T47D (cell line): ENCODE measurements at places on chromosomes 4 and X.

DNA sequence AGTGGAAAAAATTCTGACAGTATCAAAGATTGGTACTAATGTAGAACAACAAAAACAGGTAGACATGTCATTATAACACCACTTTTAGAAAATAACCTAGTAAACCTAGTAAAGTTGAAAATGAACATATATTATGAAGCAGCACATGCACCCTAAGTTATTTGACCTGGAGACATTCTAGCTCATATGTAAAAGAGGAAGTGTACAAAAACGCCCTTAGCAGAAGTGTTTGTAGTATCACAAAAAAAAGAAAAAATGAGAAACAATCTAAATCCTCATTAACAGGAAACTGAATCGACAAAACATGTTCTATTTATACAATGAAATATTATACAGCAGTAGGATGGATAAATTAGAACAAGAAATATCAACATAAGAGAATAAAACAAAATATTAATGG lies 318.9 kb upstream of the PPP1R2C start:
- DNase-seq = no peak

DNA sequence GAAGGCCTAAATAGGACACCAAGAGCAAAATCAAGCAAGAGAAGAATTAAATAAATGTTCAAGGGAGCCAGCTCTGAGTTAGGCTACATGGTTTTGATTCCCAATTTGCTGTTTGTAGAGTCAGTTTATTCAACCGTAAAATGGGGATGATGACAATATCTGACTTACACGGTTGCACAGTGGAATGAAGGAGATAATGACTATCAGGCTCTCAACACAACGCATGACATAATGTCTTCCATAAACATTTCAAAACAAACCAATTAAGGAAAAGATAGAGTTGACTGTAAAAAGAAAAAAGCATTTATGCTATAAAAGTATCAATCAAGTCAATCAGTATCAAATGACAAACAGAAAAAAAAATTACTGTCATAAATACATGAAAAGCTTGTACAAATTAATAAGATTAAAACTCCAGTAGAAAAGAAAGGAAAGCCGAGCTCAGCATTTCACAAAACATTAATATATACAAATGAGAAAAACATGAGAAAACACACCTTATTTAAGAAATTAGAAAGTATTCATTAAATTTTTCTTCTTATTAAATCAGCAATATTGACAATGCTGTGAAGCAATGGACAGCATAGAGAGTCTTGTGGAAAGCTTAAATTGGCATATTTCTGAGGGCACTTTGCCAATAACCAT lies 179.0 kb downstream of the SCFD2 start:
- no peak for DNase-seq

DNA sequence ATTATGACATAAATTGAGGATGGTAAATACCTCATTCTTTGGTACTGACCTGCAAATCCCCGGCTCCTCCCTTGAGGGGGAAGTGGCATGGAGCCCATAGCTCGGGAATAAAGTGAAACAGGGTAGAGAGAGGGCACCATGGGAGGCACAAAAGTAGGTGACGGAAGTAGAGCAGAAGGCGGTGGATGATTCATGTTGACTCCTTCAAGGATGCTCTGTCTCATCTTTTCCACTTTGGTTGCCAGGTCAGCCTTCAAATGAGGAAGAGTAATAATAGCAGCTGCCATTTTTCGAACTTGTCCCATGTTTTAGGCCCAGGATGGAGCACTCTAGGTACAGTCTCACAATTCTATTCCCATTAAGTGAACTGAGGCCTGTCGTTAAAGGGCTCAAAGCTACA lies 41.4 kb upstream of the PHF8 start:
- DNase-seq = no peak

DNA sequence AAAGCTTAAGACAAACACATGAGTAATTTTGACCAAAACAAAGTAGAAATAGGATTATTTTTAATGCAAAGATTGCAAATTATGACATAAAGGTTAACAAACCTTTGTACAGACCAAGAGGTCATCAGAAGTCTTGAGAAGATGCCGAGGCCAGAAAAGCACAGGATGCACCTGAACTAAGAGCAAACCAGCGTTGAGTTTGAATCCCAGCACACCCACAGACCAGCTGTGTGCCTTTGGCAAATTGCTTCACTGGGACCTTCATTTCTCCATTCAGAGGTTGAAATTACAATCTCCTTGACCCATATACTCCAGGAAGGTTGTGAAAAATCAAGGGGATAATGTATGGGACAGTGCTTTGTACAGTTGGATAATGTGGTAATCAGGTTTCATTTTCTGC lies 56.6 kb downstream of the PPM1K start:
- DNase-seq = no peak

- no peak for DNase-seq
These were observed 29.9 kb upstream of the SOWAHD start for GRCh38 chrX:119728487-119728886.

DNA sequence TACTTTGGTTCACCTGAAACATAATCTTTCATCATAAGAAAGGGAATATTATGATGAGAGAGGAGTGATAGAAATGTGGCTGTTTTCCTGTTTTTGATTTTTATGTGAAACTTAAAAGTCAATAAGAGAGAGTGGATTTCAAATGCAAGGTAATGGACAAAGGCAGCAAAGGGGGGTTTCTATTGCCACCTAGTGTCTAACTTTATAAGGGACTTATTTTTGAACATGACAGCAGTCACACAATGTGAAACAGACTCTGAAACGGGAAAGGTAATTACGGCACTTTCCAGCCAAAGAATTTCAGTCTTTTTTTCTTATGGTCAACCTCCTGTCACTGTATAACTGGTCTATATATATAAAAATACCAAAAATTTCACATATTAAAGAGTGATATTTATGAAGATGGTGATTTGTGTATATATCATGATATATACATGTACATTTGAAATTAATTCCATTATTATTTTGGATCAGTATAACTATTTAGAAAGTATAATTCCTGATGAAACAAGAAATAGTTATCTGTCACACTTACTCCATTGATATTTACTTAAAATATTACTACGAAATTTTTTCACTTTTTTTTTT lies 127.1 kb downstream of the FBXO8 start:
- DNase-seq = peak; percentile 11

DNA sequence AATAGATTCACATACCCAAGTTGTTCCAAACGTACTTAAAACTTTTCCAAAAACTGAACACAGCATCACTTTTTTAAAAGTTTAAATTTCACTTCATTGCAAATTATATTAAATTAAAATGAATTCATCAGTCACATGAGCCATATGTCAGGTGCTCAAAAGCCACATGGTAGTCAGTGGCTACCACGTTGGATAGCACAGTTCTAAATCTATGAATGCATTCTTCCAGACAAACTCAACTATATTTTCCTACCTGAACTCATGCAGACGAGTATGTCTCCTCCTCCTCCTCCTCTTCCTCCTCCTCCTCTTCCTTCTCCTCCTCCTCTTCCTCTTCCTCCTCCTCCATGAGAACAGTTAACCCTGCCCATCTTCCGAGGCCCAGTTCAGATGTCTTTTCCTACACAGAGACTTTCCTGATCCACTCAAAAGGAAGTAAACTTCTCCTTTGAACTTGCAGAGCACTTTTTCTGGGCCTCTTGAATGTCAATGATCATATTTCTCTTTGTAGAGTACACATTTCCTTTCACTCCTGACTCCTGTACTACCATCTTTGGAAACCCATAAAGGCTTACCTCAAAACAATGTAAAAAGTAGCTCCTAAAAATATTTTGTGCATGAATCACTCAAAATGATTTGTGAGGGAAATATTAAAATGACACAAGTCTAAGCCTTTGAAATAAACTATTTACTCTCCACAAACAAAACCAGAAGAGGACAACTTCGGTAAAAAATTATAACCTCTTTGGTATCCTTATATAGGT lies 172.6 kb downstream of the AMELX start:
- DNase-seq = no peak

DNA sequence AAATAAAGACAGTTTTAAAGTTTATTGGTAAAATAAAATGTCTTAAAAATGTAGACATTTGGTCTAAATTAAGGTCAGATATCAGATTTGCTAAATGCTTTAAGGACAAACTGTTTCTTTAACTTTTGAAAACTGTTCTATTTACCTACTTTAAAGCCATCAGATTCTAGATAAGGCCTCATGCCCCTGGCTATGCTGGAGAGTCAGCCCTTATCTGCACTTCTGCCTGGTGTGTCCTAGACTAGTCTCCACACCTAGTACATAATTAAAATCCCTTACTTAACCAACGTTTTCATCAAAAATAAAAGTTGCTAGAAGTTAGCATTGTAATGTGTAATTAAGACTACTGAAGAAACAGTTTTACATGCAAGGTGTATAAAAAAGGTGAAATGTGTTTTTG lies 25.6 kb downstream of the HSD17B11 start:
- peak; percentile 7 for DNase-seq

DNA sequence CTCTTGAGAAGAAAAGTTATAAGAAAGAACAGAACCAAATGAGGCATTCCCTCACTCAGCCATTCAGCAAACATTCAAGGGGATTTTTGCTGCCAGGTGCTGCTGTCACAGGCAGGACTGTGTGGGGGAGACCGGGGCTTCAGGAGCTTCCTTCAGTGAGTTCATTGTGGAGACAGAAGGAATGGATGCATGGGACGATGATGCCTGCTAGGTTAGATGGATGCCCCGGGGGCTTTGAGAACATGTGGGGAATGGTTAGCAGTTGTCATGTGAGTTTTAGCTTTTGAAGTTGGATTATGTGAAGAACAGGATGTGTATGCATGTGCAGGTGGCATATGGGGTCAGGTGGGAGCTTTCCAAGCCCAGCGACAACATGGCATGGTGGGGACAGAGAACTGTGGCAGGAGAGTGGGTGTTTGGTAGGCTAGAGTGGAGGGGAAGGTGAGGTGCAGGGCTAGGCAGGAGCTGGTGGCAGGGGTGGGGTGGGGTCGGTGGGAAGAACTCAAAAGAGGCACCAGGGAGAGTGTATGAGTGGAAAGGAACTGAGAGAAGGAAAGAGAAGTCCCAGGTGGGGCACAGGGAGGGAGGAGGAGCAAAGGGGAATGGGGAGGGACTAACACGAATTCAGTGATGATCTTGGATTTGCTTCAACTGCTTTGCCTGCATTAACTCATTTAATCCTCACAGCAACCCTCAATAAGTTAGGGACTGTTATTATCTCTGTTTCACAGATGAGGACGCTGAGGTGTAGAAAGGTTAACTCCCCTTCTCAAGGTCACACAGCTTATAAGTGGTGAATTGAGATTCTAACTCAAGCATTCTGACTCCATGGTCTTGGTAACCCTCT lies 8.4 kb downstream of the DCUN1D4 start:
- no peak for DNase-seq

- no peak for DNase-seq
These were observed 6.2 kb upstream of the STK32B start for GRCh38 chr4:5045097-5045496.

- no peak for DNase-seq
These were observed 30.8 kb upstream of the TBL1X start for GRCh38 chrX:9434051-9434550.

GRCh38 chr4:108498925-108499324 lies 121.5 kb upstream of the RPL34 start:
- no peak for DNase-seq

GRCh38 chrX:38061335-38061734 lies 55.0 kb downstream of the SYTL5 start:
- no peak for DNase-seq

- peak; percentile 2 for DNase-seq
These were observed 46.3 kb downstream of the RASSF6 start for GRCh38 chr4:73573794-73574528.

- DNase-seq = no peak
These were observed 57.1 kb upstream of the GUCY1A1 start for GRCh38 chr4:155609455-155610059.

GRCh38 chr4:156983366-156983765 lies 11.8 kb upstream of the PDGFC start:
- DNase-seq = no peak

GRCh38 chr4:13535708-13536361 lies 8.5 kb downstream of the NKX3-2 start:
- DNase-seq = no peak

DNA sequence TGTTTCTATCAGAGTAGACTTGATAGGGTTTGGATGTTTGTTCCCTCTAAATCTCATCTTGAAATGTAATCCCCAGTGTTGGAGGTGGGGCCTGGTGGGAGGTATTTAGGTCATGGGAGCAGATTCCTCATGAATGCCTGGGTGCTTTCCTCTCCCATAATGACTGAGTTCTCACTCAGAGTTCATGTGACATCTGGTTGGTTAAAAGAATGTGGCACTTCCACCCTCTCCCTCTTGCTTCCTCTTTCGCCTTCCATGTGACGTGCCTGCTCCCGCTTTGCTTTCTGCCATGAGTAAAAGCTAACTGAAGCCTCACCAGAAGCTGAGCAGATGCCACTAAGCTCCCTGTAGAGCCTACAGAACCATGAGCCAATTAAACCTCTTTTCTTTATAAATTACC lies 47.3 kb upstream of the SRPX start:
- no peak for DNase-seq

DNA sequence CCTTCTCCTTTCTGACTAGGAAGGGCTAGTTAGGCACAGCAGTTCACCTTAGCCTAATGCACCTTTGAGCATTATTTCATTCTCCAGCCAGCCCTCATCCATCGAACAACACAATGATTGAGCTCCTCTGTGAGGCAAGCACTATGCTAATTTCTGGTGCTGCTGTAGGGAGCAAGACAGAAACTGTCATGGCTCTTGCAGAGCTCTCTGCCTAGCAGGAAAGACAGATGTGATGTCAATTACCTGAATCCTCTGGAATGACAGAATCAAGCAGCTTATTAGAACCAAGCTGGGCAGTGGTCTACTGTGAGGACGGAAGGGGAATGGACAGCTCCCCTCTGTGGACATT lies 256.1 kb upstream of the NOCT start:
- DNase-seq = no peak

- DNase-seq = no peak
These were observed 8.3 kb upstream of the SPP1 start for GRCh38 chr4:87967193-87967592.

DNA sequence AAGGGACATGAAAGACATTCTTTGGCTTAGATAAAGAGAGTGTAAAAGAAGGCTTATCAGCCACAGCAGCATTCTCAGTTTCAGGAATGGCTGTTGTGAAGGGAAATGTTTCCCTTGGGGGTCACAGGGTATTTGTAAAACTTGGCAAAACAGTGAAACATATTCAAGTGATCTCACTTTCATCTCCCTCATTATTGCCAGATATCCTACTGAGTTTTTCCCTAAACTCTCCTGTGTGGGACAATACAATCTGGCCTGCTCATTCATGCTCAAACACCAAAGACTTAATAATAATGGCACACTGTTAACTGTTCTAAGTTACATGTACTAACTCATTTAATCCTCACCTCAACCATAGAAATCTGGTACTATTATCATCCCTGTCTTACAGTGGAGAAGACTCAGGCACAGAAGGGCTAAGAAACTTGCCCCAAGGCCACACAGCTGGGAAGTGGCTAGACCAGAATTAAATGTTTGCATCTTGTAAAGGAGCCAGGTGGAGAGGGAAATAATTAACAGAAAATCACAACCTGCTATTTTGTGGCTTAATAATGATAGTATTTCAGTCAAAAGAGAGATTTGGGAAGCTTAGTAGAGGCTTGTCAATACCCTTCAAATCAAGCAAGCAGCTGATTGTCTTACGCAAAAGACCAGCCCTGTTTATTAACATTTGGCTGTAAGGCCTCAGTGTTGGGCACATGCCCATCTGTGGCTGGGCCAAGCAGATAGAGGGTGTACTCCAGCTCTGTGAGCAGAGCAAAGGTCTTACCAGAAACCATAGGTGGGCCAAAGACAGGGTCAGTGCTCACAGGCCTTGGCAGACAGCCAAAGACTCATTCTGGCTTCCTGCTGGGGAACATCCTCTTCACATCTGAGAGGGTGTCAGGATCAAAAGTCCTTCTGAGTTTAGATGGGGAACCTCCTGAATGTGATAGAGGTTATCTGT lies 17.3 kb downstream of the SMPX start:
- no peak for DNase-seq

- no peak for DNase-seq
These were observed 20.2 kb upstream of the TCP11X2 start for GRCh38 chrX:102491766-102492165.
